ENCODE measurements at places on chromosomes 2 and 18.
A peak's percentile ranks its signal among the peaks of the same experiment; 100 is the strongest.

DNA sequence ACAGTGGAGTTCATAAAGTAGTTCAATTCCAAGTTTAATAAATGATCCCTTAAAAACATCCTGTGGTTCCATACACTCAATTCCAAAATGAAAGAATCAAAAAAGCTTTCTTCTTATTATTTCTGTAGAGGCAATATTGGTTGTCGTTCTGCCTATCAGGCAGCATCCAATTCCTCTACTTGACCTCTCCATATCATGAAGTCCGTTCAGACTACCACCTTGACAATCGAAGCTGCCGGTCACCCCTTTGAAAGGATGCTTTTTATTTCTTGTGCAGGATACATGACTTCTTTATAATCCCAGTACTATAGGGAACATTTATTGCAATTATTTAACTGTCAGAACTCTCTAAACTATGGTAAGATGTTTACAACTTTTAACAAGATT lies 3.3 kb upstream of the KCTD1 start:
- no peak for DNase-seq

DNA sequence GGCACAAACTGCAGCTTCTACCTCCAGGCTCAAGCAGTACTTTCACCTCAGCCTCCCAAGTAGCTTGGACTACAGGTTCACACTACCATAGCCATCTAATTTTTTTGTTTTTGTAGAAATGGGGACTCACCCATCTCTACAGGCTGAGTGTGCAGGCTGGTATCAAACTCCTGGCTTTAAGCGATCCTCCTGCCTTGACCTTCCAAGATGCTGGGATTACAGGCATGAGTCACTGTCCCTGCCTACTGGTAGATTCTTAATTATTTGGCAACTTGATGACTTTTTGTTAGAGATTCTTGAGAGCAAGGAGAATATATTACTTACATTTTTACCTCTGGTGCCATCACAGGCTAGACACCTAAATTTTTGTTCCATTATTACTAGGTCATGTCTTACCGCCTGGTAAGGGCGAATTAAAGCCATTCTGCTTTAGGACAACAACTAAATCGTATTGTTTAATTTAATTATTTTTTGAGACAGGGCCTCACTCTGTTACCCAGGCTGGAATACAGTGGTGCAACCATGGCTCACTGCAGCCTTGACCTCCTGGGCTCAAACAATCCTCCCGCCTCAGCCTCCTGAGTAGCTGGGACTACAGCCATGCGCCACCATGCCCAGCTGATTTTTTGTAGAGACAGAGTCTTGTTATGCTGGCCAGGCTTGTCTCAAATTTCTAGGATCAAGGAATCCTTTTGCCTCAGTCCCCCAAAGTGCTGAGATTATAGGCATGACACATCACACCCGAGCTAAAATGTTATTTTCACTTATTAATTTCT lies 15.7 kb downstream of the DYNC1I2 start:
- no peak for DNase-seq

GRCh38 chr2:10331702-10332401 lies 29.1 kb downstream of the HPCAL1 start:
- peak; percentile 70 for DNase-seq

DNA sequence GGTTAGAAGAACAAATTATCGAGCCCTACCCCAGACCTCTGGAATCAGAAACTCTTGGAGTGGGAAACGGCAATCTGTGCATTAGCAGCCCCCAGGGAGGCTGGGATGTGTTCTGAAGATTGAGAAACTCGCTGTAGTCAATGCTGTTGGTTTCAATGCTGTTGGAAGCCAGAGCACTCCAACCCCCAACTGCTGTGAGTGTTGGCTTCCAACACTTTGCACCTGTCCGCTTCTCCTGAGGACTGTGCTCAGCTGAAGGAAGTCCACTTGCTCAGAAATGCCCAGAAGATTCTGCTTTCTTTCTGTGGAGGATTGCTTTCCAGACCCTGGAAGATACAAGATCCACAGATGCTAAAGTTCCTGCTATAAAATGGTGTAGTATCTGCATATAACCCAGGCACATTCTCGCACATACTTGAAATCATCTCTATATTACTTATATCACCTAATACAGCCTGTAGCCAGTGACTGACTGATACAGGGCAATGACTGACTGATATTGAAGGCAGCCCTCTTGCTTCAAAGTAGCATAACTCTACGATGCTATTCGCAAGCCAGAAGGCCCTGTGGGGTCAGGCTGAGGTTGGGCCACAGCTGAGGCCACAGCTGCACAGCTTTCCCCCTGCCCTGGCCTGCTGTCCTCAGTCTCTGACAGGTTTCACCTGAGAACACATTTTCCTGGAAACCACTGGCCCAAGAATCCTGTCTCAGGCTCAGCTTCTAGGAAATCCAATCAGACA lies 757.7 kb upstream of the ID2 start:
- no peak for DNase-seq

DNA sequence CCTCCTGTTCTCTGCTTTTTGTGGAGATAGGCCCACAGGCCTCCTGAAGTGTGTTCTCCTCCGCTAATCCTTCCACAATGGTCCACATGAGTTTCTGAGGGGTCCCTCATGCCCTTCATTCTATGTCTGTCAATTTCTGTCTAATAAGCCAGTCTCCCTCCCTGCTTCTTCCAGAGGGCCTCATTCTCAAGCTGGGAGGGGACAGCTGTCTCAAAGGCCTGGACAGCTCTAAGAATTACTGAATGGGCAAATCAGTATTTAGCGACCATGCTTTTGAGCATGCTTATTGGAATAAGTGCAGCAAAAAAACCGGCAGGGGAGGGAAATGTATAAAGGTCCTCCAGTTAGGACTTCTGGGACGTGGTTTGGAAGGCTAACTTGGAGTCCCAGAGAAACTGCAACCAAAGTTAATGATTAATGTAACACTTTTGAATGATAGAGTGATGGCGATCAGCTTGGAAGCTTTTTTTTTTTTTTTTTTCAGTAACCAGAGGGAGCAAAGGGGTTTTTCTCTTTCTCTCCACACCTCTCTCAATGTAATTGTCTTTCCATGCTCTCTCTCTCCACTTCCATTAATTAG lies 890.7 kb upstream of the POU3F3 start:
- no peak for DNase-seq

DNA sequence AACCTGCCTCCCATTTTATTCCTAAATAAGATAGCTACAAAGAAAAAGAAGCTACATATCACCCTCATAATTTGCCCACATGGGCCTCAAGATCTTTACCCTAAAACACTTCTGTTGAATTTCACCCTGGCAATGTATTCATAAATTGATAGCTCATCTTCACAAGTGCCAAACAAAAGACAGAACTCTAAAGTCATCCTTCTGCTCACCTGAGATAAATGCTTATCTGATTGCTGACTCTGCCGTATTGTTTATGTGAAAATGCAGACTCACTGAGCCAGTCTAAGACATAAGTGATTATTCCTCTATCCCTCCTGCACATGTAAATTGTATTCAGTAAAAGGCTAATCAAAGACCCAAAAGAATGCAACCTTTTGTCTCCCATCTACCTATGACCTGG lies 2.0 kb downstream of the RDH14 start:
- DNase-seq = no peak

- DNase-seq = no peak
Measured at GRCh38 chr2:150916467-150917396, 344.9 kb downstream of the RBM43 start.

GRCh38 chr2:22449696-22450095 lies 935.3 kb upstream of the KLHL29 start:
- DNase-seq = no peak

GRCh38 chr2:18856765-18857164 lies 267.4 kb upstream of the NT5C1B start:
- no peak for DNase-seq

DNA sequence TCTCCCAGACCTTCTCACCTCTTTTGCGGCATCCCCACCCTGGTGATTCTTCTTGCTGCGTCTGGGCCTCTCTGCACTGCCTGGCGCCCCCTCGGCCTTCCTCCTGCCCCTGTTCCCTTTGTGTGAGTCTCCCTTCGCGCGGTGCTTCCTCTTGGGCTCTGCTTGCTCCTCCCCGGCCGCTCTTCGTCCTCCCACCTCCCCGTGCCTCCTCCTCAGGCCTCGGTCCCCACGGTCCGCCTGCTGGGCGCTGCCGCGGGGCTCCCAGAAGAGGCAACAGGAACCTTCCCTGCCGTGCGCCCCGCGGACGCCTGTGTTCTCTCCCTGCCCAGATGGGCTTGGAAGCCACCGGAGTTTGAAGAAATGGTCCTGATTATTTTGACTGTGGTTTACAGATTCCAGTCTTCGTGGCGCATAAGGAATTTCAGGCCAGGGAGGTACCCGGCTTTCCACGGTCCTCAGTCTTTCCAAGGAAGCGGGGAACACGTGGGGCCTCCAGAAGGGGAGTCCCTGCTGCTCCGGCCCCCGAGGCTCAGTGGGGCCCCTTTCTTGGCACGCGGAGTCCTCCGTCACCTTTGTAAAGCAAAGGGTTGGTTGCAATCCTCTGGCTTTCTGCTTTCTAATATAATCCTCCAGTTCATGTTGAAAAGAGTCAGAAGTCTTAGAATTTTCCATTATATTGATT lies 13.1 kb downstream of the RNU2-63P start:
- no peak for DNase-seq

GRCh38 chr18:48295586-48296311 lies 113.4 kb downstream of the ZBTB7C start:
- DNase-seq = peak; percentile 4

GRCh38 chr2:18349421-18349820 lies 211.0 kb downstream of the RDH14 start:
- DNase-seq = no peak

DNA sequence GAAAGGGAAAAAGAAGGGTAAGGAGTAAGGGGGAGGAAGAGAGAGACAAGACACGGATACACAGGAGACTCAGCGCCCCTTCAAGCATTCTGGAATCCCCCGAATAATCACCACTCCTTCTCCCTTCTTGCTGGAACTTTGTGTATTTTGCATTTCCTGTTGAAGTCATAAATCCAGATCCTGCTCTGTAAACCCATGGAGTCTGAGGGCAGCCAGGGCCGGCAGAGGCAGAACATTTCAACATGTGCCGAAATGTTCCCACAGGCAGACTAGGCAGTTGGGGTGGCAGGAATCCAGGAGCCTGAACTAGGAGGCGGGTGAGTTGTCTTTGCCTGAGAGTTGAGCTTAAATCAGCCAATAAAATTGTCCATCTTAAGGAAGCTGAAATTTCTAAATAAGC lies 193.1 kb downstream of the SH3RF3 start:
- DNase-seq = no peak

DNA sequence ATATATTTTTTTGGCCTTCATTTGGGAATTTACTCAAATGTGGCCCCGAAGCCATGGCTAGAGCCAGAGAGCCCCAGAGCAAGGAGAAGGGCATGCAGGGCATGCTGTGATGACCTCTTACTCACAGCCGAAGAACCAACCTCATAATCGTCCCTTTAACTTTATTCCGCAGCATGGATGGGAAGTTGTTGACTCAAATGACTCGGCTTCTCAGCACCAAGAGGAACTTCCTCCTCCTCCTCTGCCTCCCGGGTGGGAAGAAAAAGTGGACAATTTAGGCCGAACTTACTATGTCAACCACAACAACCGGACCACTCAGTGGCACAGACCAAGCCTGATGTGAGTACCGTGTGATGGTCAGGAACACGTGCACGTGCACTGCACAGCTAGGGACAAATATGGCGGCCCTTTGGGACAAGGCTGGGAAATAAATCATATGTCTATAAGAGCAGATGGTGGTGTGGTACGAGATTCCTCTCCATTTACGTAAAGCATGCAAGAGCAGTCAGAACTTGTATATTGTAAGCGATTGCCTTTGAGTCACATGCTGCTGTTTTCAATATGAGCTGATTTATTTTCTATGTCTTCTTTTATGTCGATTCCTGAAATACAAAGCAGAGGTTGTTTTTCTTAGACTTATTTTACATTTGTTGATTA lies 280.9 kb downstream of the NEDD4L start:
- no peak for DNase-seq

DNA sequence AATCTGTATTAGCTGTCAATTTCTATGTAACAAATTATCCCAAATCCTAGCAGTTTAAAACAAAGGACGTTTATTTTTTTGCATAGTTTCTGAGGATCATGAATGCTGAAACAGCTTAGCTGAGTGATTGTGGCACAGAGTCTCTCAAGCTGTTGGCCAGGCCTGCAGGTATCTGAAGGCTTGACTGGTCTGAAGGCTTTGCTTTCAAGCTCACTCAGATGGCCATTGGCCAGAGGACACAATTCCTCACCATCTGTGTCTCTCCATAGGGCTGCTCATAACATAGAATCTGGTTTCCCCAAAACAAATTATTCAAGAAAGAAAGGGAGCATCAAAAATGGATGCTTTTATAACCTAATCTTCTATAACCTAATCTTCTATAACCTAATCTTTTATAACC lies 33.7 kb downstream of the UNC80 start:
- DNase-seq = no peak

DNA sequence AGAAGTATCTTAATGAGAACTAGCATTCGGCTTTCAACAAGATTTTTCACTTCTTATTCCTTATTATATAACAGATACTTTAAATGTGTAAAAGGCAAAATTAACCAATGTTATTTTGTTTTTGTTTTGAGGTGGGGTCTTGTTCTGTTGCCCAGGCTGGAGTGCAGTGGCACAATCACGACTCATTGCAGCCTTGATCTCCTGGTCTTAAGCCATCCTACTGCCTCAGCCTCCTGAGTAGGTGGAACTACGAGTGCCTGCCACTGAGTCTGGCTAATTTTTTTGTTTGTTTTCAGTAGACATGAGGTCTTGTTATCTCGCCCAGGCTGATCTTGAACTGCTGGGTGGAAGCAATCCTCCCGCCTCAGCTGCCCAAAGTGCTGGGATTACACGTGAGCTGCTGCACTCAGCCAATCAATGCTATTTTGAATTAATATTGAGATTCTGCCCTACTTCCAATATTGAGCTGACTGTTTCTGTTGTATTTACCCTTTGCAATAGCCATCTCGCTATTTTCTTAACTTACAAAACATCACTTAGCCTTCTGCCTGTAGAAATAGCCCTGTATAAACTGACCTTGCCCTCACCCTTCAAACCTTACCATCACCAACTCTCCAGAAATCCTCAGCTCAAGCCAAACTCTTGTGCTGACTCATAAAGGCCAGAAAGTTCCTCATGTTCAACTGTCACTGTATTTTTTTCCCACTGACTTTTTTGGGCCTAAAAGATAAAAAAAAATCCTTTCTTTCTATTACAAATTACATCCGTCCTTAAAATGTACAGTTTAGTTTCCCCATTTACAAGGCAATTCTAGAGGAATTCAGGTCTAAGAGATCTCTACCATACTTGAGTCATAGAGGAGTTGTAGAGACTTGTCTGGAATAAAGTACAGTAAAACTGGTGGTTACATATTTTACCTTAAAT lies 94.3 kb downstream of the OLA1 start:
- no peak for DNase-seq

Measured in stimulated activated CD4-positive, alpha-beta T cell treated with anti-CD3 and anti-CD28 coated beads, Interleukin-2, amount 100 ng/mL, for 24 hours (primary cell).